ENCODE measurements at places on chromosomes 12 and 14.

- no peak for DNase-seq
These were observed 2.2 kb upstream of the EP400 start for GRCh38 chr12:131947482-131948027.

GRCh38 chr14:91843437-91843836 lies 23.9 kb downstream of the TC2N start:
- peak; percentile 34 for DNase-seq

GRCh38 chr14:85063747-85064146 lies 466.2 kb upstream of the FLRT2 start:
- DNase-seq = no peak

DNA sequence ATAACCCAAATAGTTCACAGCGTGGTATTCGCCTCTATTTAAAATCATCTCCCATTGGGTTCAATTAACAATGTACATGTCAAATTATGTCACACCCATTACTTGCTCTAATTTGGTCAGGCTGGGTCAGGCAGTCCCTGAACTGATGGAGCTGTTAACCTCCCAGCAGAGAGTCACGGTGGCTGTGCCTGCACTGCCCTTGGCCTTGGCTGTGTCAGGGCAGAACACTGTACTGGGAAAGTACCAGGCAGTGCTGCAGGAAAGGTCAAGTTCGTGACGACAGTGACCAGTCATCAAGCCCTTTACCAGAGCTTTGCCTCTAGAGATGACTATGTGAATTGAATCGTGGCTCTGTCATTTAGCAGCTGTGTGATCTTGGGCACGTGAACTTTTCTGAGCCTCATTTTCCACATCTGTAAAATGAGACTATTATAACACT lies 100.0 kb downstream of the ARF6 start:
- DNase-seq = peak; percentile 90

GRCh38 chr12:106588771-106589170 lies 6.0 kb downstream of the RFX4 start:
- no peak for DNase-seq

DNA sequence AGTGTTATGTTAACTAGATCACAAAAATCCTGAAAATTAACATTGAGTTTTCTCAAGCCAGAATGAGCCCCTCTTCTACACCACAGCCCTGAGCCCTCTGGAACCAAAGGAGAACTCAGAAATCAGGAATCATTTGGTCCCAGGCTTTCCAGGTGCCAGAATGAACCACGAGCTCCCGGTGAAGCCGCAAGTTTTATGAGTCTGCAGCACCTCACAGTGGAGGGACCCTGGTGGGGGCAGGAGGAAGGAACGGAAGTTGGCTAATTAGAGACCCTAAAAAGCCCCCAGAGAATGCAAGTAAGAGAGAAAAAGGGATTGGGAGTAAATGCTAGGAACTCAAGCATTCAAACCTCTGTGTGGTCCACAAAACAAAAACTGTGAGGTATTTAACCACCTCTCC lies 52.9 kb upstream of the BCL2L14 start:
- DNase-seq = no peak
